ENCODE measurements at places on chromosomes 6 and 20.

DNA sequence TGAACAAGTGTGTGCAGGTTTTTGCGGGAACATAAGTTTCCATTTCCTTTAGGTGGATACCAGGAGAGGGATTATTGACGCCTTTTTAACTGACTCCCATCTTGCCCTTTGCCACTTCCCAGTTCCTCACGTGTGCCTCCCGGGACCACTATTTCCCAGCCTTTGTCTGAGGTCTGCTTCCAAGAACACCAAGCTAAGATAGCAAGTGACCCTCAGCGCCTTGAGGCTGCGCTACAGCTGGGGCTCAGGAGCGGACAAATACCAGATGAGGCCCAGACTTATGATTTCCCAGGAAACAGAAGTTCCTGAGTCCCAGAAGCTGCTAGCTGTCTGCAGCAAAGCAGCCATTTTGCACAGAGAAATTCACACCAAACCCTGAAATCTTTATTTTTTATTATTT lies 216.7 kb downstream of the SYNDIG1 start:
- no peak for DNase-seq

- no peak for DNase-seq
Observed at GRCh38 chr6:25401711-25402110, 122.5 kb downstream of the CARMIL1 start.

- no peak for DNase-seq
Observed at GRCh38 chr6:157194643-157195042, 128.7 kb downstream of the TMEM242 start.

DNA sequence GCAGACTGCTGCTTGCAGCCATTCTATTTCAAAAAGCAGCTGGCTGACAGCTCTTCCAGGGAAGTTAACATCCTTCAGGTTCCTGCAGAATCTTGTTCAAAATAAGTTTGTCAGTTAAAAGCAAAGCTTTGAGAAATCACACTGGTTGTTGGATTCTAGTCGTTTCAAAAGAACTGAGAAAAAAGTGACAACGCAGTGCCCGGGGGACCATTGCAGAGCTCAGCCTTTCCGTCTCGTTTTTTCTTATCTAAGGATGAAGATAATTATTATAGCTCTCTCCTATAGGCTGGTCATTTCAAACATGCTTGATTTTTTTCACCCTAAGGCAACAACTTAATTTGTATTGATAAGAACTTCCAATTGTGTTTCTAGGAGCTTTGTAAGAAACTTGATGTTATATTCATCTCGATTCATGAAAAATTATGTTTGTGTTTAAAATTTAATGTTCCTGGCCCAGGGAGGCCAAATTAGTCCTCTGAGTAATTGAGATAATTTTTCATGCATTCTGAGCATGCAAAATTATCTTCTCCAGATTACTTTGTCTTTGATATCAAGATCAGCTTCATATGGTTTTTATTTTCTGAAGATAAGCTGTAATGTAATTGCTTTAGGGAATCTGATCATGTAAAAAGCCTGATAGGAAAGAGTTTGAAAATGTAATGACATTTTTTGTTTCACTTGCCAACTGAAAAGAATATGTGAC lies 58.4 kb downstream of the SNAP25 start:
- DNase-seq: no peak

DNA sequence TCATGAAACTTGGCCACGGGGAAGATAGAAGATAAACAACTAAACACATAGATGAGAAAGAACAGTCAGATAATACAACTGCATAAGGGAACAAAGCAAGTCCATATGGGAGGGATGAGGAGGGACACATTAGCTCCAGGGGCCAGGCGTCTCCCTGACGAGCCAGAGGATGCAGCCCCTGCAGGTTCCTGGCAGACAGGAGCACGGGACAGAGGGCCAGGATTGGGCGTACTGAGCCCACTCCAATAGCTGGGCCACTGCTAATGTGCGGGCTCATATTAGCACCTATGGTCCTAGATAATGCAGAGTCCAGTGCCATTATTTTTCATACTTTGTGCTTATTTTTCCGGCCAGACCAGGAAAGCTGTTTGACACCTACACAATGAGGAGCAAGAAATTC lies 182.9 kb downstream of the ANKRD60 start:
- DNase-seq: no peak

- DNase-seq: no peak
Observed at GRCh38 chr6:157764178-157765068, 58.6 kb upstream of the SNX9 start.

DNA sequence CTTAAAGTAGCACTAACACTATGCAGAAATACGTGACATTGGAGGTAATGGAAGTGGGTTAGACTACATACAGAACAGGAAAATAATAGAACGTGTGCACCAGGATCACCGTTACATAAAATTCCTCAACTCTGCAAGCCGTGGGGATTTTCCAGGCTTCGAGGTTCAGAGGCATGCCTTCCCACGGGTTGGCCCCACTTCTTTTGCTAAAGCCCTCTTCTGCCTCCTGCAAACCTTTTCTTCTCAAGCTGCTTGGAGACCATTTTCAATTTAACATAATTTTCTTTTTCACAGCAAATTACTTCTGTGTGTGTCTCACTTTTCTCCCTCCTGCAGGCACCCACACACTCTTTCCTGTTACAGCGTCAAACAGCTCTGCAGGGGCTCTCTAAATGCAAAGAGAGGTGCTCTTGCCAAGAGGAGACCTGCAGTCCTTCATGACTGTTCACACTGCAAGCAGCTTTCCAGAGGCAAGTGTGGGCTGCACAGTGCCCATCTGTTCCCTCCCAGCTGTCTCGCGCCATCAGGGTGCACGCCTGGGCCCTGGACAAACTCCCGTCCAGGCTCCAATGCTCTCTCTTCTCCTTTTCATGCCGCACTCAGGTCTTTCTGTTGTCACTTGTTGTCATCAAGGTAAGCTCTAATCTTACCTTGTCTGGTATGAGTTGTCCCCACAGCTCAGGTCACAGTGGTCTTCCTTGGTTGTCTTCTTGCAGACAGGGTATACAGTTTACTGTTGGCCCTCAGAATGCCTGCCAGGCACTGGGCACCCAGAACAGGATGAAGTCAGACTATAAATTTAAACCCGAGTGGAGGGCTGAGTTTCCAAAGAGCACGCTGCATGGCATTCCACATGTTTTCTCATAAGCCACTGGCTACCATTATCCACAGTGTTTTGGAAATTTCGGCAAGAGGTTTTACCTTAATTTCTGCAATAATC lies 164.8 kb upstream of the GGTLC1 start:
- no peak for DNase-seq
